Pancreas (tissue), 10 donors: ENCODE measurements at places on chromosomes 7 and 10.

DNA sequence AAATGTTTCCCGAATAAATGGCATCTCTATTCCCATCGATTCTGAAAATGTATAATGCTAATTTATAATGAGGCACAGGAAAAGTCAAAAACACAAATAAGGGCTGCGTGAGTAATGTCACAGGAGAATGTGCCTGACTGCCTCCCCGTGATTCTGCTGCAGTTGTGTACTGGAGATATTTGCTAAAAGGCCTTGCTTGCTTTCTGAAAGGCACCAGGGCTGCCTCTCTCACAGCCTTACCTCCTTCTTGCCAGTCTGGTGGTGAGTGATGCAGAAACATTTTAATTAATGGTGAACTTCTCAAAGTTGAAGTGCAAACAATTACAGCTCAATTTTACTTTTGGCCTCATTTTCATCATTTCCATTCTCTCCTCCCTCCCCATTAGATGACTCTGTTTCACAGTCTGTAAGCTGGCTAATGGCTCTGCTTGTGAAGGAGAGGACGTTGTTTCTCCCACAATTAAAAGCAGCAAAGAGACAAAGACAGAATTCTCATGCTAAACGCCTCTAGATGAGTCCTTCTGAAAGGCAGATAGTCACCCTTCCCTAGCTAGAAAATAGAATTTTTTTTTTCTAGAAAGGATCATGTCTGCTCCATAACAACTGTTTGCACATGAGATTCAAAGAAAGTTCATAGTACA, 377.6 kb downstream of the MDFIC start:
- no peak for DNase-seq

GRCh38 chr10:88526501-88527105, 56.5 kb downstream of the RNLS start:
- DNase-seq, result no peak

- no peak for DNase-seq
These were observed 290.6 kb downstream of the FRMD4A start for GRCh38 chr10:14039968-14040668.

DNA sequence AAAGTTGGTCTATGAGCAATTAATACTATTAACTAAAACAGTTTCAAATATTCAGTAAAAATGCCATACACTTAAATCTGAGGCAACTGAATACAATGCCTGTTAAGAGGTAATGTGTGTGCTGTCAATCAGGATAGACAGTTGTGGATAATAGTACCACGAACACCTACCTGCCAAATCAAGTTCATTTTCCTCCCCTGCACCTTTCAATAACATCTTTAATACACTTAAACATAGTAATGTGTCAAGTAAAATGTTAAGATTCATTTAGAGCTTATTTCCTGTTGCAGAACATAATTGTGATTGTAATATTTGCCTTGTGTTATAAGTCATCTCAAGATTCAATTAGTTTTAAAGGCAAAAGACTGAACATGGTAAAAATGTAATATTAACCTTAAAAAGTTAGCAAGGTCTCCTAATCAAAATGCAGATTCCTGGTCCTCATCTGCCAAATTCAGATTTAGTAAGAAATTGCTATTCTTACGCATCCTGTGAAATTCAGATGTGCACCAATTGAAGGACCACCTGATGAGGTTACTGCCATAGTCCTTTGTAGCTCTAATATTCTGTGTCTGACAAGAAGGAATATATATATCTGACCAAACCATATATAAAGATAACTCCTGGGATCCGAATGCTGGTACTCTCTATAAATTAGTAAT, 37.1 kb downstream of the COL1A2 start:
- DNase-seq, result no peak

GRCh38 chr7:69778138-69778537, 179.9 kb downstream of the AUTS2 start:
- DNase-seq, result no peak

GRCh38 chr7:134640842-134641715, 5.6 kb upstream of the BPGM start:
- DNase-seq, result no peak

DNA sequence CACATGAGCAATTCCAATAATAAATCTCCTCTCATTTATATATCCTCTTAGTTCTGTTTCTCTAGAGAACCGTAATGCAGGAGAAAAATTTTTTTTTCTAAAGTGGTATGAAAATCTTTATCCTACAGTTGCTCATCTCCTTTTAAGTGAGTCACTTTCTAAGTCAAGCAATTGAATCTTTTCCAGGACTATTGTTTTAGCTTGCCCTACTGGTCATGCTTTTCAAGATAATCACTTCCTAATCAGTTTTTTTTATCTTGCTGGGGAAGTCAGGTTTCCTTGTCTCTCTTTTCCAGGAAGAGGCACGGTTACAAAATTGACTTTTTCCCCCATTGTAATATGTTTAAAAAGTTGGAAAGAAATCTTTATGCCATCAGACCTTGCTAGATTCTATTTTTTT, 44.0 kb downstream of the INPP5F start:
- DNase-seq, result no peak

DNA sequence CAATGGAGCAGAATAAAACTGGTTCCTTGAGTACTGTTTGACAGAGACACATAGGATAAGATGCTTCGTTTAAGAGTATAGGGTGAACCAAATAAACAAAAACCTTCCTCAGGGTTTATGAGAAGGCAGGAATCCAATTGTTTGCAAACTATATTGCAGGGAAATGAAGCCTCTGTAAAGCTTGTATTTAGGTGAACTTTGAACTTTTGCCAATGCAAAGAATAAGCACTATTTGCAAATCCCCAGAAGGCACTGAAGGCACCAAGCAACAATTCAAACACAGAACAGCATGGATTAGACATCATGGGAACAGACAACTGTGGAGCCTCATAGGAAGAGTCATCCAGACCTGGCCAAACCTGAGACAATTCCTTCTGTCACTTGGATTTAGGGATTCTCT, 47.1 kb upstream of the WASL start:
- no peak for DNase-seq
